ENCODE measurements at places on chromosomes 6 and 20.
A peak's percentile ranks its signal among the peaks of the same experiment; 100 is the strongest.

GRCh38 chr20:41142919-41143318 is 5.6 kb downstream of the PLCG1 start:
- DNase-seq, result peak; percentile 32

DNA sequence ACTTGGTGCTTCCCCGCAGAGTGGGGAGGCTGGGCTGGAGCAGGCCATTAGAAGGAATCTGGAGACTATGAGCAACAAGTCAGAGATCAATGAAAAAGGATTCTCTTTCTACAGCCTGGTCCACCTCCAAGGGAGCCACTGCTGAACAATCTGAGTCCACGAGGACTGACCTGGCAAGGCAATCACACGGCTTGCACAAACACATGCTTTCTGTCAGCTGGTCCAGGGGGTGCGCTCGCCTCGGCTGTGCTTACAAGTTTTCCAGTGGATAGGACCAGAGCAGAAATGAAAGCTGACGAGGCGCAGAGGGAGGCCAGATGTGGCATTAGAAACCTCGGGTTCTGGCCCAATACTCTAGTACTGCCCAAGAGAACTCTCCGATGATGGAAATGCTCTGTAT is 18.1 kb downstream of the KCNK5 start:
- DNase-seq, result no peak

DNA sequence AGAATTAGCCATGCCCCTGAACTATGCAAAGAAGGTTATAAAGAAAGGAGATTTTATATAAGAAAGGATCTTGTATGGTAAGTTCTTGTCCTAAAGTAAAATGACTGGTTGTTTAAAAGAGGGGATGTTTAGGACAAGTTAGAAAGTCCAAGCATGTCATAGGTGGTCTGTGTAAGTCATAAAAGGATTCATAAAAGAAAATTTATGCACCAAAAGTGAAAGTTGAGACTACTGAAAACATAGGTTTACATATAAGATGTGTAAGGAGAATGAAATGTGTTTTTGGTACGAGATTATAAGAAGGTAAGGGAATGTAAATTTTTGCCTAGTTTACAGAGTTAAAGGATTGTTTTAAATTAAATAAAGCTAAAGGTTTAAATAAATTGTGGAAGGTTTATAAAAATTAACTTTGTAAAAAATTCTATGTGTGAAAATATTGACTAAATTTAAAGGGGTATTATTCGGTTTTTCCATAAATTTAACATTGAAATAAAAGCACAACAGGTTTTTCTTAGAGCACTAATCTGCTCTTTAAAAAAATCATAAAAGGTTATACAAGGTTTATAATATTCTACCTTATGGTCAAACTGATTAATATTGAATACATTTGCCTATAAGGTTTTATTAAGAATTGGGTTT is 93.6 kb upstream of the UST start:
- no peak for DNase-seq

GRCh38 chr6:108592371-108593337 is 31.9 kb downstream of the FOXO3 start:
- peak; percentile 48 for DNase-seq

GRCh38 chr6:165117121-165117520 is 192.3 kb downstream of the C6orf118 start:
- DNase-seq, result no peak

DNA sequence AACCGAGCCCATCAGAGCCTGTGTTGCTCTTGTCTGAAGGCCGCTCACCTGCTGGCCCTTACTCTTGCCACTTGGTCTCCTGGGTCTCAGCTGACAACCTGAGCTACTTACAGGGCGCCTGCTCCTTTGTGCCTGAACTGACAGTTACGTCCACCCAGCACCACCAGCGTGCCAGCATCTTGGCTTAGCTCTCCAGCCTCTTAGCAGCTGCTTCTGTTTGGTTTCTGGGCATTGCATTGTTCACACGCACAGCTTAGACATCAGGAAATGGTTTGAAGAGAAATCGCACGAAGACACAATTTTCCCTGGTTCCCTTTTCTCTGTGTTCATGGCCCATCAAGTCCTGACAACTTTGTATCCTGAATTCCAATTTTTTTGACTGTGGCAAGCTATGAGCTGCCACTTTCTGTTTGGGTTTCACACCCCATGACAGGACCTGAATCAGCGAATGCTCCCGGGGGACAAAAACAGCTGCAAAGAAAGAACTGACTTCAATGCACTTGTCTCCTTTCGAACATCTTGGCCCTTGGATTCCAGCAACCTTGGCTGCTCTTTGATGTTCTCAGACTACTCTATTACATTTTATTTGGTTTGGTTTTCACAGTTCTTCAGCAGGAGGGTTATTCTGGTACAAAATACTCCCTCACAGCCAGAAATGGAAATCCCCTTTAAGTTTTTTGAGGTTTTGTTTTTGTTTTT is 45.2 kb upstream of the LY86 start:
- DNase-seq, result no peak

DNA sequence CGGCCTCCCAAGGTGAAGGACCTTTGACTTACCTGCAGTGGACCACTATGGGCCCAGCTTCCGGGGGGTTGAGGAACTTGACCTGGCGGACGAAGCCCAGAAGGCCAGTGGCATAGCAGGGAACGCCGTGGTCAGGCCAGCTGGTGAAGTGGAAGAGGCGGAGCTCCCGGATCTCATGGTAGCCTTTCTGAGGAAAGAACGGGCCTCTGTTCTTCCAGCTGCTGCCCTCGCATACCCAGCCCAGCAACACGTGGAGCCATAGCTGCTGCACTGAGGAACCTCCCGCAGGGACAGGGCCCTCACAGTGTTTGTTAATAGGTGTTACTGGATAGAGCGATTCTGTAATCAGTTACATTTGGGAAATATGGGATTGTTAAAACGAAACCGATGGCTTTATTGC is 492.1 kb upstream of the CHD6 start:
- DNase-seq, result no peak

DNA sequence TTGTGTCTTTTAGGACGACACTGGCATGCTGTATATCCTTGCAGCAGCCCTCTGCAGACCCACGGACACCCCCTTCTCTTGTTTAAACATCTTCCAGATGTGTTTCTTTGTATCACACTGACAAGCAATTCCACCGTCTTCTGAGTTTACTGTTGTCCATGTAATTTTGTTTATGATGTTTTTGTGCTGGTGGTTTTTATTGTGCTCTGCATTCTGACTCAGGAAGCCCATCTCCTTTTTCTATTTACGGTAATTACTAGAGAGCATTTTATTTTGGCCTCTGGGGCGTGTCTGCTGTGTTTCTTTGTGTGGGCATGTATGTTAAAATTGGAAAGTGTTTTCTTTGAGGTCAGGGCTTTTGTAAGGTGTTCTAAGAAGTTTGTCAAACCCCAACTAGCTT is 111.9 kb downstream of the JARID2 start:
- DNase-seq, result no peak

DNA sequence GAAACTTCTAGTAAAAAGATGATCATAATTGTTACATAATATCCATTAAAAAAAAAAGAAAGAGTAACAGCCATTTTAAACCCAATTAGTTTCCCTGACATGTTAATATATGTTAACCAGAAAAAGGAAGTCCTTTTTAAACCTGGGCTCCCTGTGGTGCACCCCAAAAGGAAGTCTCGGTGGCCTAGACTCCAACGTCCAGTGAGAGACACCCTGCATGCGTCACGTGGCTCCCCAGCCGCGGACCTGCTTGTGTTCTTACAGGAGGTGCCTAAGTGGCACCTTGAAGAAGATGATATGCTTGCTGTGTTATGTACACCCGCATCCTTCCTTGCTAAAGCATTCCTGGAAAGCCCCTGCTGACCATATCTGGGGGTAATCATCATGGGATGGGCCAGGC is 50.1 kb downstream of the FOXC1 start:
- DNase-seq, result no peak

- DNase-seq, result no peak
Measured at GRCh38 chr6:46023216-46023915, 7.7 kb upstream of the CLIC5 start.

DNA sequence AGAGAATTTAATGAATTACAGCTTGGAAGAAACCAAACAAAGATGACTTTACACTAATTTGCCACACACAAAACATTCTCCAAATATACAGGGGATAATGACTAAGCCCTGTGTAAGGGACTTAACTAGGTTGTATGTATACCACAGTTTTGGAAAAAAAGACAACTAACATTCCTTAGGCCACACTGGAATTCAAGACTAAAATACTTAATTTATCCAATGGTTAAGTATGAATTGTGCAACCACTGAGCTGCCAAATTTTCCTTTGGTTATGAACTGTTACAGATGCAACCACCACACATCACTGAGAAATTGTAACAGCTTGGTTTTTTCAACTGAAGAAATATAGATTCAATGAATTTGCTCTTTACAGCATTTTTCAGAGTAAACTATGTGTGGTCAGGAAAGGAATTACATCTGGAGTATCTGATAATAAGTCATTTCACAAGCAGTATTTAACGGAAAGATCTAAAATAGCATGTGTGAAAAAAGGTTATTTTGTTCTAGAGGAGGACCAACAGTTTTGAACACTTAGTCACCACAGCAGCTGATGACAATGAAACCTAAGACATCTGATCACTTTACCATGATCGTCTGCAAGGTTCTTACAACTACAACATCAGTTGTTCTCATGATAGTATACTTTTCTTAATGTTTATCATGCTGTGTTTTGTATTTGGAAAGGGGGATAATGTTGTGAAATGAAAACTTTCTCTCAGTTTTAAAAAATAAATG is 318.8 kb downstream of the BCKDHB start:
- no peak for DNase-seq

GRCh38 chr6:94130478-94130877 is 711.1 kb upstream of the EPHA7 start:
- DNase-seq, result no peak

GRCh38 chr6:138631566-138631965 is 132.3 kb upstream of the NHSL1 start:
- DNase-seq, result no peak

- DNase-seq, result no peak
Measured at GRCh38 chr20:2130683-2131082, 29.1 kb downstream of the STK35 start.

GRCh38 chr6:69985180-69985579 is 118.8 kb downstream of the COL19A1 start:
- no peak for DNase-seq

DNA sequence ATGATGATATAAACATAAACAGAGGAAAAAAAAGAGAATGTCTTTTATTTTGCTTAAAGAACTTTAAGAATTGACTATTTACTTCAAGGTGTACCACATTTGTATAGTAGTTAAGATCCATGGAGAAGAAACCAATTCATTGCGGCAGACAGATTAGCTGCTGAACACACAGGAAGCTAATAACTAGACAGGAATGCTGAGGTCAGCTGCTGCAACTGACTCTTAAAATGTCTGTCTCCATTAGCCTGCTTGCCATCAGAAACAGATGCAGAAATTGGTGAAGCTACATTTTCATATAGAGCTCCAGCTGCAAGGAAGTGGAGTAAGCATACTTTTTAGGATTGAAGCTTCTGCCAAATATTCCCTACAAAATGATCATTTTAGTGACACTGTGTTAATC is 939.5 kb downstream of the EPHA7 start:
- DNase-seq, result no peak

DNA sequence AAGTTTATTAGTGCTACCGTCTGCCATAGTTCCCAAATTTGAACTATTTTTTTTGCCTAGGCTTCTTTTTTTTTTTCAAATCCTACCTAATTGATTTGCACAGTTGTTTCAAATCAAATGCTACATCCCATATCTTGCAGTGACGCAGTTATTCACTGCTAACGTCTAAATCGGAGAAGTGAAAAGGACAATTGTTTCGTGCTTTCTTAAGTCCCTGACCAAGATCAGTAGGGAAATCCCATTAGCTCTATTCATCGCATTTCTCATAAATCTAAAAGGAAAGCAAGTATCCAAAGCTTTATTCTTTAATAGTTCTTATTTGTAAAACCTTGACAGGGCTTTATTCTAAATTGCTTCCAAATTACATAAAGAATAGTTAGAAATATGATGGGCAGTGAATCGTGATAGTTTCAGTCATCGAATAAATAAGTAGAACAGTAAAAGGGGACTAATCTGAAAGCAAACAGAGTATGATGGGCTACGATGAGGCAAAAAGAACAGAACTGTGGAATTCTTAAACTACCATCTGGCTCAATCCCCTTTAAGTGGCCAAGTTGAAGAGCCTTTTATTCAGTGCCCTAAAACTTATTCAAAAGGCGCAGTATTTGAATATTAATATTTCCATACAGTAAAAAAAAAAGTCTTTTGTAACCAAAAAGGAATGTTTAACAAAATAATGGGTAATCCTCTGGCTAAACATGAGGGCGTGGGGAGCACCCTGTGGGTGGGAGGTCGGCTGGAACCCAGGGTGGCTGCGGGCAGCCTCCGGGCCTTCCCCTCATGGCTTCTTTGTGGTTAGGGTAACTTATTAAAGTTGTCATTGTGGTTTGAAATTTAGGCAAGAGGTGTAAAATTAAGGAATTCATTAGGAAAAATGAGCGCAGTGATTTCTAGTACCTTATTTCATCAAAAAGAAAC is 3.0 kb upstream of the ARID1B start:
- no peak for DNase-seq

GRCh38 chr6:149078211-149078782 is 239.2 kb upstream of the TAB2 start:
- no peak for DNase-seq

Data from stimulated activated naive CD8-positive, alpha-beta T cell treated with anti-CD3 and anti-CD28 coated beads, Interleukin-15, Interleukin-2, amounts not matched to agents 100 U/mL and 50 U/mL, for 24 hours (primary cell).